Bronchial smooth muscle cell (primary cell): ENCODE measurements at places on chromosomes 16 and 17. TPM values are rescaled to one million over a fixed set of nuclear protein-coding genes. Genes with fewer than 3 reads are reported as not detected.

The ANKFN1 gene
- total RNA-seq: not detected in 2 replicates

The PRRT2 gene
- 1.9 and 4.4 TPM in 2 replicates for total RNA-seq

The SPEM1 gene
- 0.16 TPM in 1 of 2 replicates, not detected in the other for total RNA-seq

The CCP110 gene
- 6.9 and 8.0 TPM in 2 replicates for total RNA-seq

The CLEC19A gene
- not detected in 2 replicates for total RNA-seq

The ARHGDIG gene
- total RNA-seq: 0.77 and 0.79 TPM in 2 replicates

The GDPD3 gene
- 0.95 and 3.2 TPM in 2 replicates for total RNA-seq

The JPH3 gene
- under 0.01 TPM in 1 of 2 replicates, not detected in the other for total RNA-seq

The C16orf78 gene
- not detected in 2 replicates for total RNA-seq

The KRTAP9-6 gene
- total RNA-seq: not detected in 2 replicates

The PRAC1 gene
- total RNA-seq: not detected in 2 replicates

The CDRT15L2 gene
- not detected in 2 replicates for total RNA-seq

The CETP gene
- not detected in 2 replicates for total RNA-seq

The CRISPLD2 gene
- 2.7 and 3.1 TPM in 2 replicates for total RNA-seq

The UTS2R gene
- total RNA-seq: not detected in 2 replicates

The PCYT2 gene
- 41.1 and 46.2 TPM in 2 replicates for total RNA-seq

The PTGES3L gene
- 0.16 TPM in 1 of 2 replicates, not detected in the other for total RNA-seq

The ZNF771 gene
- 9.6 and 13.6 TPM in 2 replicates for total RNA-seq

The C17orf107 gene
- total RNA-seq: 3.2 and 3.5 TPM in 2 replicates

The LGALS9B gene
- total RNA-seq: not detected in 2 replicates

The UNC119 gene
- total RNA-seq: 22.5 and 23.4 TPM in 2 replicates

The MLKL gene
- 3.9 and 5.4 TPM in 2 replicates for total RNA-seq

The HS3ST3A1 gene
- 11.2 and 26.8 TPM in 2 replicates for total RNA-seq

The SLC6A4 gene
- total RNA-seq: under 0.01 and 0.16 TPM in 2 replicates

The TMEM231 gene
- total RNA-seq: 8.2 and 14.5 TPM in 2 replicates

The CCR7 gene
- total RNA-seq: not detected in 2 replicates

The XYLT1 gene
- 16.2 and 17.8 TPM in 2 replicates for total RNA-seq

The ZNF23 gene
- total RNA-seq: 8.9 and 10.9 TPM in 2 replicates

The ACSM5 gene
- total RNA-seq: not detected in 2 replicates

The GLP2R gene
- total RNA-seq: not detected in 2 replicates

The FNDC8 gene
- not detected in 2 replicates for total RNA-seq

The RNF112 gene
- total RNA-seq: 0.34 and 1.4 TPM in 2 replicates

The TP53TG3B gene
- not detected in 2 replicates for total RNA-seq

The BCL6B gene
- total RNA-seq: under 0.01 and 0.16 TPM in 2 replicates

The CMTM2 gene
- not detected in 2 replicates for total RNA-seq

The TK1 gene
- total RNA-seq: 14.1 and 31.1 TPM in 2 replicates

The KCNG4 gene
- under 0.01 TPM in 1 of 2 replicates, not detected in the other for total RNA-seq

The MPO gene
- total RNA-seq: 0.09 and 0.47 TPM in 2 replicates

The CCL1 gene
- not detected in 2 replicates for total RNA-seq

The TPSD1 gene
- not detected in 2 replicates for total RNA-seq

The RDM1 gene
- total RNA-seq: 0.16 TPM in 1 of 2 replicates, not detected in the other

The SLC38A10 gene
- 47.0 and 49.5 TPM in 2 replicates for total RNA-seq

The HBA2 gene
- total RNA-seq: not detected in 2 replicates

The CTDNEP1 gene
- total RNA-seq: 19.1 and 23.0 TPM in 2 replicates

The SLC5A11 gene
- total RNA-seq: not detected in 2 replicates

The CBFA2T3 gene
- 0.17 TPM in 1 of 2 replicates, not detected in the other for total RNA-seq

The CA7 gene
- not detected in 2 replicates for total RNA-seq

The FASN gene
- total RNA-seq: 63.3 and 80.4 TPM in 2 replicates

The PROCA1 gene
- total RNA-seq: 1.6 and 2.9 TPM in 2 replicates

The KRTAP4-4 gene
- not detected in 2 replicates for total RNA-seq

The SPATA22 gene
- total RNA-seq: not detected in 2 replicates

The MYH3 gene
- 0.16 and 0.60 TPM in 2 replicates for total RNA-seq

The KRT31 gene
- total RNA-seq: not detected in 2 replicates

The CCL8 gene
- not detected in 2 replicates for total RNA-seq

The CLEC18C gene
- total RNA-seq: under 0.01 TPM in 1 of 2 replicates, not detected in the other

The C16orf96 gene
- total RNA-seq: under 0.01 TPM in 2 replicates

The MT1E gene
- total RNA-seq: 129 and 231 TPM in 2 replicates

The CDH3 gene
- 0.16 and 1.3 TPM in 2 replicates for total RNA-seq

The SOST gene
- total RNA-seq: 0.09 TPM in 1 of 2 replicates, not detected in the other

The CBLN1 gene
- not detected in 2 replicates for total RNA-seq
